ENCODE measurements at places on chromosomes 6 and 20.

DNA sequence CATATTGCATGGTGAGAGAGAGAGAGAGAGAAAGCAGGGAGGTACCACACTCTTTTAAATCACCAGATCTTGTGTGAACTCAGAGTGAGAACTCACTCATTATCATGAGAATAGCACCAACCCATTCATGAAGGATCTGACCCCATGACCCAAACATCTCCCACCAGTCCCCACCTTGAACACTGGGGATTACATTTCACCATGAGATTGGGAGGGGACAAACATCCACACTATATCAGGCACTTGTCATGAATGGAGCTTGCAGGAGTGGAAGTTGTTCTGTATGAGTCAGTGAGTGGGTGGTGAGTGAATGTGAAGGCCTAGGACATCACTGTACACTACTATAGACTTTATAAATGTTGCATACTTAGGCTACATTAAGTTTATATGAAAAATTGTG lies 47.7 kb upstream of the RNF182 start:
- DNase-seq = no peak

- DNase-seq = no peak
These were observed 31.7 kb upstream of the OSTM1 start for GRCh38 chr6:108106261-108106660.

DNA sequence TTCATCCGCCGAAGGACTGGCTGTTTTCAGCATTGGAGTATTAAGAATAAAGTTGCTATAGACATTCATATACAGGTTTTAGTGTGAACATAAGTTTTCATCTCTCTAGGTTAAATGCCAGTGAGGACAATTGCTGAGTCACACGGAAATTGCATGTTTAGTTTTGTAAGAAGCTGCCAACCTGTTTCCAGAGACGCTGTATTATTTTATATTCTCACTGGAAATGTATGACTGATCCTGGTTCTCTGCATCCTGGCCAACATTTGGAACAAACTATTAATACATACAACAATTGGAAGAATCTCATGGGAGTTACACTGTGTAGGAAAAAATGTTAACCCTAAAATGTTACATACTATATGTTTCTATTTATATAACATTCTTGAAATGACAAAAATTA lies 16.7 kb upstream of the TGM6 start:
- DNase-seq = no peak

DNA sequence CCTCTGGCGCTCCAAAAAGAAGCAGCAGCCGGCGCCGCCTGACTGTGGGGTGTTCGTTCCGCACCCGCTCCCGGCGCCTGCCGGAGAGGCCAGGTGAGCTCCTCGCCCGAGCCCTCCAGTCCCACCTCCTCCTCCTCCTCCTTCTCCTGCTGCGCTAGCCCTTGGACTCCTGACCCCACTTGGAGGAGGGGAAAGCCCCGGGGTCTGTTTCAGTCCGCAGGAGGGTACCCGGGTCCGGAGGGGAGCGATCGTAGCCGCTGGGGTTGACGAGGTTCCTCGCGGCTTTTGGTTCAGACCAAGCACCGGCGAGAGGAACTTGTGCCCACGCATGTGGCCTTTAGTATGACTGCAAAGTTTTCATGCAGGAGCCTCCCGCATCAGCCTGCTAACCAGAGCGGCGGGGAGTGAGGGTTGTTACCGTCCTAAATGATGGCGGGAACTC lies 493 bp downstream of the CRYBG1 start:
- no peak for DNase-seq

GRCh38 chr20:46364670-46365486 lies 41.5 kb downstream of the ELMO2 start:
- DNase-seq = no peak

GRCh38 chr6:139474145-139475108 lies 100.0 kb upstream of the CITED2 start:
- no peak for DNase-seq

DNA sequence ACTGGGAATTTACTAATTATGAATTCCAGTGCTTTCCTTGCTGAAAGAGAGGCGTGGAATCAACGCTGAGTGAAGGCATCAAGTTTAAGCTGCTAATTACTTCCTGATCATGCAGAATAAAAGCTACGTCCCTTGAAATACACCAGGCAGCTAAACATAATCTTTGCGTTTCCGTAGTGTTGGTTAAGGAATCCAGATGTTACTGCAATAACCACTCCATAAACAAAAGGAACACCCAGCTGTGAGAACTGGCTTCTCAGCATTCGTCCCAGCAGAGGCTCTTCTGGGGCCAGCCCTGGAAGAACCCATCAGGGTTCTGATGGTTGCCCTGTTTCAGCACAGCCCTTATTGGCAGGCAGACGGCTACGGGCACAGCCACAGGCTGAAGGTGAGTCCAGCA lies 111.4 kb downstream of the CDH26 start:
- DNase-seq = no peak

DNA sequence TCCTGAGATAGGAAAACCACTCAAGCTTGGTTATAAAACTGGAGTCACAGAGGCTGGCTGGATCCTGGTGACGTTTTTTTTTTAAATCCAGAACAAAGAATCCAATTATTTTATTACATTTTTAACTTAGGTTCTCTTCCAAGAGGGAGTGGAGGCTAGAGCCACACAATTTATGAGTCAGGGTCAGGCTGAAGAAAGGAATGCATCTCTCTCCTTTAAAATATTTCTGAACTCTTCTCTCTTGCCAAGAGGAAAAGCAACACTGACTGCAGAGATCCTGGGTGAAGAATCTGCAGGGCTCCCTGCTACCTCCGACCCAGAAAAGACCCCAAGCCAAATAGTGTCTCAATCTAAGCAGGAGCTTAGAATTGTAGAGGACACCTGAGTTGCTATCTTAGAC lies 88.5 kb upstream of the SSTR4 start:
- no peak for DNase-seq

- DNase-seq = no peak
These were observed 158.3 kb downstream of the GRM4 start for GRCh38 chr6:33987531-33988021.

GRCh38 chr6:39082310-39082709 lies 32.7 kb downstream of the SAYSD1 start:
- DNase-seq = no peak

DNA sequence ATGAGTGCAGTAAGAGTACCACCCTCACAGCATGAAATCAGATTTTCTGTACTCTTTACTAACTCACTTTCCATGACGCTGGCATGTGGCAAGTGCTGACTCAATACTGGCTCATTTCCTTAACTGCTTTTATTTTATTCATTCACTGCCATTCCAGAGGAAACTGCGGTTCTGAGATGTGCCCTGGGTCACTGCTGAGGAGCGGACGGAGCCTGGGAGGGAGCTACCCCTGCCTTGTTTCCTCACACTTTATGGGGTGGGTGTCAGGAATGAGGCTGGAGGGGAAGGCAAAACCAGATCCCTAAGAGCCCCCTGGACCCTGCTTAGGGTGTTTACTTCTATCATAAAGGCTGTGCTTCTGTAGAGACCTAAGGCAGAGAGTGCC lies 14.4 kb downstream of the NT5E start:
- no peak for DNase-seq

DNA sequence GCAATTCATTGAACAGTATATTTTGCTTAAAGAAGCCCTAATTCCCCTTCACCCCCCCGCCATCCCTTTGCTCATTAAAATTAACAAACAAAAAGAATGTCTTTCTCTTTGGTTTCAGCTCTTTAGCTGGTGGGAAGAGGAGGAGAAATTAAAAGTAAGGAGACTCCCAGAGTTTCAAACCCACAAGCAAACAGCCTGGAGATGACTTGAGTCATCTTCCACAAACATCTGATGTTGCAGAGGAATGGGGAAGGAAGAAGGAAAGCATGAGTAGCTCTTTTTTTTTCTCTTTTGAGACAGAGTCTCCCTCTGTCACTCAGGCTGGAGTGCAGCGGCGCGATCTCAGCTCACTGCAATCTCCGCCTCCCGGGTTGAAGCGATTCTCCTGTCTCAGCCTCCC lies 189.6 kb downstream of the ADAT2 start:
- no peak for DNase-seq

DNA sequence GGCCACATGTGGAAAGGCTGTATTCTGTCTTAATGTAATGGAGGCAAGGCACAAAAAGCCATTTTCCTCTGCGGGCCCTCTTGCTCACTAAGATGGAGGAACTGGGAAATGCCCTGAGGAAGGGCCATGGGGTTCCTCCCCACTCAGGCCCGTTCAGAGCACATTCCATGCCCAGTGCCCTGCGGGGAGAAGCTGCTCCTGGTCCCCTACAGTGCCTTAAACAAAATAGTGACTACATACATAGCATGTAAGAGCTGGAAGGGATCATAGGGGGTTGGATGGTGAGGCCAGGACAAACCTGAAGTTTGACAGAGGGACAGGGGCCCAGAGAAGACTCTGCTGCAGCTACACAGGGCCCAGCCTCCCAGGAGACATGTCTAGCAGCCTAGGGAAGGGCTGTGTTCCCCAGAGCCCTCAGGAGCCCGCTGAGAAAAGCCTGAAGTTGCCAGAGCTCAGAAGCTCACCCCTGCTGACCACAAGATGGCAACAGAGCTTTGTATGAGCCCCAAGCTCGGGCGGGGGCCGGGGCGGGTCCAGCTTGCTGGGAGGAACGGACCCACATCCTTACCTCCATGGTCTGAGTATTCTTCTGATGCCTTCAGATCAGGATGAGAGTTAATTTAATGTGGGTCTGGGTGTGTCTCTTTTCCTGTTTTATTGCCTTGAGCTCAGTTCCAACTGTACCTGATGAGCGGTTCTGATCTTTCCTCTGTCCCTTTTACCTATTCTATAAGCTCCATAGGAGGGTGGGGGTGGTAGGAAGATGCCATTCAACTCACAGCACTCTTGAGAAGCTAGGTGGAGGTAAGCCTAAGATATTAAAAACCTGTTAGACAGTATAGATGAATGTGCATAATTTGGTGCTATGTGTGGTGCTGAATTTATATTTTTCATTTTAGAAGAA lies 242.9 kb downstream of the CDC5L start:
- no peak for DNase-seq

DNA sequence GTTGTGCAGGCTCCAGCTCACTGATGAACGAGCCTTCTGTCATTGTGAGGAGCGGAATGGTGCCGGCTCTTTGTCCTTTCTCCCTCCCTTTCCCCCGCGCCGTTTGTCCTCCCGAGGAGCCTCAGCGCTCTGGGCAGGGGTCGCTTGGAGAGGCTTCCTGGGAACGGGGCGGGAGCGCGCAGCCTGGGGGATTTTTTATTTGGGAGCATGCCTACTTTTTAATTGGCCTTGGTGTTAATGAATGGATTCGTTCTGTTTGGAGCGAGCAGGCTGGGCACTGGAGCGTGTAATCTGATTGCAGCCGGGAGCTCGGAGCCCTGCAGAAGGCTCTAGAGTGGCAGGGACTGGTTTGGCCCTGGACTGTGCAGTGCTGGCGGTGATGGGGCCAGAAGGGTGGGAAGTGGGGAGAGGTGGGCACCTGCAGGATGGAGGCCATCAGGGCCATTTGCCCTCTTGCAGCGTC lies 118.8 kb downstream of the CDH4 start:
- no peak for DNase-seq

DNA sequence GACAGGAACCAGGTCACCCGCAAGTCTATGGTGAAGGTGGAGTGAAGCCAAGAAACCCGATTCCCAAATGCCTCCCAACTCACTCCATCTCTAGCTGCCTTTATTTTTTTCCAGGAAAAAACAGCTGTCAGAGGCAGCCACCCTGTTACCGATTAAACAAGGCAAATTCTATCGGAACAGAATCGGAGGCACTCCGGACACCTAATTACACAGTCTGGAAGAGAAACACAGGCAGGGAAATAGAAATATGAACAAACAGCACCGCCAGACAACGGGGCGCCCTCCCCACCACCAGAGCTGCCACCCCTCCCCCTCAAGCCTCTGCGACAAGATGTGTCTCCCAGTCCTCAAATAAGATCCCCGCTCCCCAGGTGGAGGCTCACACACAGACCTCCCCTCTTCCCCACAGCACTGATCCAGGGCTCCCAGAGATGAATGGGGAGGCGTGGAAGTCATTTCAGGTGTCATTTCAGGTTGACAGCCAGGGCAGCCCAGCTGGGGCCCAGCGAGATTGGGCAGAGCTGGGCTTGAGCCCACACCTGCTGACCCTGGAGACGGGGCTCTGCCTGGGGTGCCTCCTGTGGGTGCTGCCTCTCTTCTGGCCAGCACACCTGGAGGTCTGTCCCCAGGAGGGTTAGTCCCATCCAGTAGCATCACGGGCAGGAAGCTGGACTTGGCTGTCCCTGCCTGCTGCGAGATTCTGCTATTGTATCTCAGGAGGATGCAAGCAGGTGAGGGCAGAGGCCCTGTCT lies 19.8 kb upstream of the VSTM2L start:
- DNase-seq = no peak

DNA sequence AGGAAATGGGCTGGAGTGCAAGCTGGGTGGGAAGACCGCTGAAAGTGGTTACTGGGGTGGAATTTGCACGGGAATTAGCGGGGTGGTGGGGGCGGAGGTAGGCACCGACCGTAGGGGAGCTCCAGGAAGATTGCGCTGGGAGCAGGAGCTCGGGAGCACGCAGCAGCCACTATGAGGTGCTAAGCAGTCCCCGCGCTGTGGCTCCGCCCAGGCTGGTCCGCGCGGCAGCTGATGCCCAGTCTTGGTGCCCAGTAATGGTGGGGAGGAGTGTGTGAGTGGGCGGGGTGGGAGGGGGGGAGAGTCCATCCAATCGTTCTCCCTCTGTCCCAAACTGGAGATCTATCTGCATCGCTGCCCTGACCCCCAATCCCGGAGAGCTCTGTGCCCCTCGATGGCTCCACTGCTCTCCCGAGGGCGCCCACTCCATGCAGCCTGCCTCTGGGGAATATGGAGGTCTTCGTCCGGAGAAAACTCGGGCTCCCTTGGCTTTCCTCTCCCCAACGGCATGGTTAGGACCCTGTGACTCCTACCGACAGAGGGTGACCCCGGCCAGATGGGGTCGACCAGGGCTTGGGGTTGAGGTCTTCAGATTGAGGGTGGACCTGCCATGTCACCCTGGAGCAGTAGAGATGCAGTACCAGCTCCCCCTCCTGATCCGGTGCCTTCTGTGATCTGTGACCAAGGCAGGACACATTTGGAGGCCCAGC lies 5.3 kb downstream of the TP53TG5 start:
- no peak for DNase-seq

DNA sequence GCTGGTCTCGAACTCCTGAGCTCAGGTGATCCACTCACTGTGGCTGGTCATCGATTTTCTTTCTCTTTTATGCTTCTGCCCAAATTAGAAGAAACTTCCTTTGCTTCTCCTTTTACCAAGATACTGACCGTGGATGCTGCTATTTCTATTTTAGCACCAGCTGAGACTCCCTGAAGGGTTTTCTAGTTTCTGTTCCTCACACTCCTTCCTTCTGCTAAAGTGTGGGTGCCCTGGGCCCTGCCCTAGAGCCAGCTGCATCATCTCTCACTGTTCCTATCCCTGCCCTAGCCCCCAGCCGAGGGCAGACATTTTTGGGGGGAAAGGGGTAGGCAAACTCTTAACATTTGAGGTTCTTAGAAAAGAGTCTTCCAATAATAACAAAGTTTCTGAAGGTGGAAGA lies 6.3 kb downstream of the SMOC2 start:
- DNase-seq = no peak

DNA sequence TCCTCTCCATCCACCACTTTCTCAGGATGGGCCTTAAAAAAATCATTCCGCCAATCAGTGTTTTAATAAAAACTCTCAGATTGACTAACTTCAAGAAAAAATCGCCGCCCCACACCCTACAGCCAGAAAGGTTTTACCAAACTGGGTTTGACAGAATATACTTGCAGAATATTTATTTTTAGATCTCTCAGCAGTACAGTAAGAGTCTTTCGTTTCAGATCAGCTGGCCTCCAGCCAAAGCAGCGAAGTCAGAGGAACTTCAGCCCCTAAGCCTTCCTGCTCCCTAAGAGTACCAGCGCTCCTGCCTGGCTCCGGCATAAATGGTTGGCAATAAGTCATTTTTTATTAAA lies 24.7 kb downstream of the TBC1D7 start:
- DNase-seq = no peak

Data from effector CD8-positive, alpha-beta T cell (primary cell).